Caudate nucleus (tissue), 63 donors: ENCODE measurements at places on chromosomes 6 and 20.

DNA sequence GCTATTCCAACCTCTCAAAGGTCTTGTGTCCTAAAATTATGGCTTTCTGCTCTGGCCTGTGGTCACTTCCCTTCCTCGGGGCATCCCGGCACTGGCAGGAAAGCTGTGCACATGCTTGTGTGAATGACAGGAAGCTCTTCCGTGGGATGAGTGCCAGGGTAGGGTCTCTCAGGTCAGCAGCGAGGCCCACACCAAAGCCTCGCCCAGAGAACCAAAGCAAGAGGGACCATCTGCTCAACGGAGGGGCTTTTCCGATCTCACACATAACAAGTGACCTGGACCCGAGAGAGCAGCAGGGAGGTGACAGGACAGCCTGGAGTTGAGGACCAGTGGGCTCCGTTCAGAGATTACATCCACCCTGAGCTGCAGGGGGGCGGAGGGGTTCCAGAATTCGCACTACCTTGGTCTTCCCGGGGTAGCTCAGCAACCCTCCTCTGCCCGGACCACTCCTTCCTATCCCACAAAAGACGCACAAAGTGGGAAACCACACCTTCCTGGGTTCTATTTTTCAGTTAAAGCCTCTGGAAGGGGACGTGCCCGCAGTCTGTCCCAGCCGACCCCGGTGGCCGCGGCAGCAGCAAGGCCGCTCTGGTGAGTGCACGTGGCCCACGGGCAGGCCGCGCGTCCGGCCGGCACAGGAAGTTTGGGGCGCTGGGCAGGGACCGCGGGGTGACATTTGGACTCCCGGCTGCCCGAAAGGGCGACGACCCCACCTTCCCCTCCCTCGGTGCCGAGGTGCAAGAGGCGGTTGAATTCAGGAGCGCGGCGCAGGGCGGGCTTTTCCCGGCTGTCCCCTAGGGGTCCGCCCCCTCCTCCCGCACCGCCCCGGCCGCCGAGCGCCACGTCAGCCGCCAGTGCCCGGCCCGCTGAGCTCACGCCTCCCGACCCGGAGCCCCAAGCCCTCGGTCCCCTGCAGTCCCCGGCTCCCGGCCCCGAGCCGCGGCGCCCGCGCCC lies 988 bp downstream of the TXNDC5 start:
- no peak for DNase-seq

GRCh38 chr6:83308833-83309232 lies 115.7 kb downstream of the RWDD2A start:
- no peak for DNase-seq

- no peak for DNase-seq
These were observed 465 bp upstream of the KCNS1 start for GRCh38 chr20:45101333-45101850.

DNA sequence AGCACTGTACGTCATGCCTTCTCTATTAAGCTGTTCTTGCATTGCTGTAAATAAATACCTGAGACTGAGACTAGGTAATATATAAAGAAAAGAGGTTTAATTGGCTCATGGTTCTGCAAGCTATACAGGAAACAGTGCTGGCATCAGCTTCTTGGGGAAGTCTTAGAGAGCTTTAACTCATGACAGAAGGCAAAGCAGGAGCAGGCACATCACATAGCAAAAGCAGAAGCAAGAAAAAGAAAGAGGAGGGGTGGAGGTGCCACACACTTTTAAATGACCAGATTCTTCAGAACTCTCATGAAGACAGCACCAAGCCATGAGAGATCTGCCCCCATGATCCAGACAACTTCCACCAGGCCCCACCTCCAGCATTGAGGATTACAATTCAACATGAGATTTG lies 30.1 kb downstream of the CYB5R4 start:
- no peak for DNase-seq

GRCh38 chr6:149474108-149474935 lies 10.5 kb downstream of the ZC3H12D start:
- DNase-seq: no peak

- no peak for DNase-seq
These were observed 5.6 kb upstream of the APMAP start for GRCh38 chr20:24998121-24998520.

- no peak for DNase-seq
These were observed 188.6 kb downstream of the SYNDIG1 start for GRCh38 chr20:24657878-24658620.

- DNase-seq: no peak
These were observed 85.4 kb downstream of the EYA4 start for GRCh38 chr6:133326584-133326983.

DNA sequence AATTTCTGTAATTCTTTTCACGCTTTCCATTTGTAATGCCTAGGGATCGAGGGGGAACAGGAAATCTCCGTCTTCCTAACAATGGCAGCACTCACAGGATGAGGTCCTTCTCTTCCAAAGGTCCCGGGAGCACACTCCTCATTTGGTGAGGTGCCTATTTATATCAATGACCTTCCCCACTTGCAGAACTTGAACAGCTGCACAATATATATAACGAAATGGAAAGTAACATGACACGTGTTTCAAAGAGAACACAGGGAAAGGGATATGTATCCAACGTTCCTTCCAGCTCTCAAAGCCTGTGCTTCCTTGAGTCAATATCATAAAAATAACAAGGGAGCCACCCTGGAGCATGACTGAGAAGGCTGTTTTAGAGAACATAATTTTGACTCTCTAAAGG lies 78.6 kb upstream of the RBM24 start:
- DNase-seq: no peak

- DNase-seq: no peak
These were observed 11.8 kb downstream of the RPS6KA2 start for GRCh38 chr6:166615059-166615770.

- DNase-seq: no peak
These were observed 43.0 kb downstream of the THBS2 start for GRCh38 chr6:169210611-169211010.

- DNase-seq: no peak
These were observed 115.1 kb downstream of the ZMYND8 start for GRCh38 chr20:47241345-47241781.

DNA sequence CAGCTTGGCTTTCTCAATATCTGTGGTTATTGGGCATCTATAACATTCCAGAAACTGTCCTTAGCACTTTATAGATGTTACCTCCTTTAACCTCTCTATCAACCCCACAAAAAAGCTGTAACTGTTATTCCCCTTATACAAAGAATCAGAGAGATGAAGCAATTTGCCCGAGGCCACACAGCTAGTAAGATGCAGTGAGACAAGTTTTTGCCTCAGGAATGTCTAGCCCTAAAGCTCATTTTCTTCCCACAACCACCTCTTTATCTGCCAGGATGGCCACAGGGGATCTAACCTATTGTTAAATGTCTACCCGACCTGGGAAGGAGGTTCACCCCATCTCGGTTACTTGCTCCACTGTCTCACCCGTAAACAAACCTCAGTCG lies 31.9 kb upstream of the TCP11 start:
- no peak for DNase-seq

- no peak for DNase-seq
These were observed 7.1 kb downstream of the CCND3 start for GRCh38 chr6:41934278-41935192.

GRCh38 chr6:162372106-162372505 lies 355.5 kb downstream of the PRKN start:
- no peak for DNase-seq

DNA sequence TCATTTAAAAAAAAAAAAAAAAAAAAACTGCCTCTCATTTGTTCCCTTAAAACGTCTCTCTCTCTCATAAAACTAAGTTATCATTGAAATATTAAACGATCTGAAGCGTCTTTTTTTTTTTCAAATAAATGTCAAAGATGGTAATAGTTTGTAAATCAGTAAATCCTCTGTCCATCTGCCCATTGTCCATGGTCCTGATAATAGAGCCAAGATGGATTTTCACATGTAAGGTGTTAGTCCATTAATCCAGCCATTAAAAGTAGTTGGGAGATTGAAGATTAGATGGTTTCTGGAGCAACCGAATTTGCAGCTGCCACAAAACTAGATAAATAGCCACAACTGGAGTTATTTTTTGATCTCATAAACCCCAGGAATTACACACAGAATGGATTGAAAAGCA lies 145.8 kb upstream of the SNX9 start:
- no peak for DNase-seq

- no peak for DNase-seq
These were observed 107.4 kb downstream of the RPP40 start for GRCh38 chr6:4896401-4896800.

DNA sequence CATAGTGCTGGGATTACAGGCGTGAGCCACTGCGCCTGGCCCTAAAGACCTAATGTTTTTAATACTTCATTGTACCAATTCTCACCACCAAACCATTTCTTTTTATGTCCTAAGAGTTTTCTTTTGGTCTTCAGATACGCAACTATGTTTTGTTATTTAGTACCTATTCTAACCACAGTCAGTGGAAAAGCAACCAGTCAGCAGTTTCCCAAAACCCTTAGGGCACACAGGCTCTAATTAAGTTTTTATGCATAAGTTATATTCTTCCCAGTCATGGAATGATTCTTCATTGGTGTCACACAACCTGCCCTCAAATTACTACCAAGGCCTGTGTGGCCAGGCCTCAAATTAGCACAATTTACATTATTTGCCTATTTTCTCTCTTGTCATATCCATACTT lies 247.7 kb upstream of the KCNQ5 start:
- no peak for DNase-seq

DNA sequence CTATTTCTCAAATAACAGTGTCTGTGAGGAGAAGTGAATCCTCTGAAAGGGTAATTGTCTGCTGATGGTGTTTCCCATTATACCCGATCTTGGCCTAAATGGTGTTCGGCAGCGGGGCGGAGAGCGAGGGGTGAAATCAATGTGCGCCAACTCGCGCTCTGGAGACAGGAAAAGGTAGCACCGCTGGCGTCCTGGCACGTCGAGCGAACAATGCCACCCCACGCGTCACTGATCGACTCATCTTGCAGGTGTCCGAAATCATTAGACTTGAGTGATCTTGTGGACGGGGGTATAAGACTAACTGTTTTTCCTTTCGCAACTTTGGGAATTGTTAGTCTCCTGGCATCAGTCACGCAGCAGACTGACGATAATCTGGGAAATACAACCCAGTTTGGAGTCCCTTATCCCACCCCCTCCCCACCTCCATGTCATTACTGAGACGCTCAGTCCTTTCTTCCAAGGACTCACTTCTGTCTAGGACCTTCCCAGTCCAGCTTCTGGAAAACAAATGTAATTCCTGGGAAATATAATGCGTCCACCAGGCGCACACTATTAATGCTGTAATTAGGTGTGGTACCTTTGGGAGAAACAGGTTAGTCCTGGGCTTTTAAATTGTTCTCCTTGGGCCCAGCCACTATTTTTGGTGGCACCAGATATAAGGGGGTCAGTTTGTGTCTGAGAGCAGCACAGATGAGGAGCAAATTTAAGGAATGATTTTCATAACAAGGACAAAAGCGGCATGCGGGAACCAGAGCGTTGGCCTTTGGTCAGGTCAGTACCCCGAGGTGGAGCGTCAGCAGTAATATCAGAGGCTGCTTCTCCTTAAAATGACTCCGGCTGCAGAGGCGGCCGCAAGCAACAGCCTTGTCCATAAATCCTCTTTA lies 2.3 kb downstream of the LINC00237 start:
- DNase-seq: no peak

- DNase-seq: no peak
These were observed 113.4 kb downstream of the EYA2 start for GRCh38 chr20:47007826-47008655.

DNA sequence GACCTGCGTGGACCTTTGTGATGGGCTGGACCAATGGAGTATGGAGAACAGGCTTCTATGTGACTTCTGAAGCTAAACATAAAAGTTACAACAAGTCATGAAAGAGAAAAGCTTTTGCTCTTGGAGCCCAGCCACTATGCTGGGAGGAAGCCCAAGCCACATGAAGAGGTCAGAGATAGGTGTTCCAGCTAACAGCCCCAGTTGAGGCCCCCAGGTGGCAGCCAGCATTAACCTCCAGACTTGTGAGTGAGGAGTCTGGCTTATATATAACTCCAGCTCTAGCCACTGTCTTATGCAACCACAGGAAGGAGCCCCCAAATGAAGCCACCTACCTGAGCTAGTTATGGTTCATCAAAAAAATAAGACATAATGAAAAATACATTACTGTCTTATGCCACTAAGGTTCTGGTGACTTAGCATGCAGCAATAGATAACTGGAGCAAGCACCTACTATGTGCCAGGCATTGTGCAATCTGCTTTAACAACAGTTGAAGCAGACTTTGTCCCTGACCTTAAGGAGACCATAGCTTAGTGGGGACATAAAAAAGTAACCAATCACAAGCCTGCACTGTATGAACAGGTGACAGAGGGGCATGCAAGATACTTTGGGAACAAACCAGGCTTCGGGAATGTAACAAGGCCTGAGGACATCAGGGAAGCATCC lies 599.6 kb downstream of the PTPRT start:
- DNase-seq: no peak

- DNase-seq: no peak
These were observed 121.5 kb upstream of the NEDD9 start for GRCh38 chr6:11353921-11354389.

DNA sequence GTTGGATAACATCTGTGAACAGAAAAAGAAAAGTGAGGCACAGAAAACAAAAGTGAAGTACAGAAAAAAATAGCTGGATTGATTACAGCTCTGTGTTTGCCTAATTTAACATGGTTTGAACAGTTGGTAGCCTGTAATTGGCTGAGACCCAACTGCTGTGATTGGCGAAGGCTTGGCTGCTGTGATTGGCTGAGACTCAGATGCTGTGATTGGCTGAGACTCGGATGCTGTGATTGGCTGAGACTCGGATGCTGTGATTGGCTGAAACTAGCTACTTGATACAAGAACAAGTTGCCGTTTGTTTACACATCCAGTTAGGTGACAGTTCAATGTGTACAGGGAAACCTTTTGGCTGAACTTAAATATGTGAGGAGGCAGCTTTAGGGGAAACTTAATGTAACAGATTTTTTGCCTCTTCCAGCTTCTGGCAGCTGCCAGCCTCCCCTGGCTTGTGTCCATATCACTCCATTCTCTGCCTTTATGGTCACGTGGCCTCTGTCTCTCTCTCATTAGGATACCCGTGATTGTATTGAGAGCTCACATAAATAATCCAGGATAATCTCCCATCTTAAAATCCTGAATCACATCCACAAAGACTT lies 223.4 kb upstream of the FOXA2 start:
- no peak for DNase-seq

DNA sequence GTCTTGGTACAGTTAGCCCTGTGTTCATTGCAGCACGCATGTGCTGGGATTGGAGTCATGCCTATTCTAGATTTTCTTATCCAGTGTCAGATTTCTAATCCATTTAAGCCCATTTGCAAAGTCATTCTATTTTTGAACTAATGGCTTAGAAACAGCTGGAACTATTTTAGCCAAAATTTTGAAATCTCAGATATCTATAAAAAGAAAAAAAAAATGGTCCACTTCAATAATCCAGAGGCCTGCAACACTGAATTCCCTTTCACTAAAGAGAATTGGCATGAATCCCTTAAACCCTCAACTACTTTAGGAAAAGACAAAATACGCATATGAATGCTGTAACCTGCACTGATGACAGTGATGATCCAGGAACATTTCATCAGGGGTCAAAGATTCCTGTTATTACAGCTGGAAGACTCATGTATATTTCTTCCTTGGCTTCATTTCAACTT lies 1.5 kb downstream of the COL21A1 start:
- DNase-seq: no peak
